ENCODE measurements at places on chromosomes 6 and 20.

- DNase-seq, result no peak
Observed at GRCh38 chr6:29295181-29295585, 6.3 kb upstream of the OR14J1 start.

DNA sequence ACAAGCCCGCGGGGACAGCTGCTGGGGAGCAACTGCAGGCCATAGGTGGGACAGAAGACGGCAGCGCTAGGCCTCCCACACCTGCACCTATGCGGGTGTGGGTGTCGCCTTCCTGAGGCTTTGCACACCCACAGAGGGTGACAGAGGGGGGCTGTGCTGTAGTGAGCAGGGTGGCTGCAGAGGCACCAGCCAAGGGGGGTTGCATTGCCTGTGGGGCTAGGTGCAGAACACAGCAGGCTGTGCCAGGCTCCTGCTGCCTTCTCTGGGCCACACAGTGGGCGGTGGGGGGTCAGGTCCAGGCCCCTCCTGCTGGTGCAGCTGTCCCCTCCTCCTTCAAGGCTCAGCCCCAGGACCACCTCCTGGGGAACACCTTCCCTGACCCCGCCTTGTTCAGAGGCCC is 75.7 kb downstream of the WDR27 start:
- DNase-seq, result no peak

DNA sequence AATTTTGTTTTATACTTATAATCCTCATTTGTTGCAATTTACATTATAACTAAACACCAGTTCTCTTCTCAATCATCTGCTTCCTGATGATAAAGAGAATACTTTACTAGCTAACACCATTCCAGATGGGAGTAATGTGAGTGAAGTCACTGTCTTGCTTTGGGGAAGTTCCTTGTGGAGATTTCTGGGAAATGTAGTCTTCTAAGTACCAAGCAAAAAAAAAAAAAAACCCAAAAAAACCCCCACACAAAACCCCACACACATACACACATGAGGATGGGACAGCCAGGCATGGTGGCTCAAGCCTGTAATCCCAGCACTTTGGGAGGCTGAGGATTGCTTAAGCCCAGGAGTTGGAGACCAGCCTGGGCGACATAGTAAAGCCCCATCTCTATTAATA is 2.2 kb upstream of the SNPH start:
- DNase-seq, result no peak

- DNase-seq, result no peak
Observed at GRCh38 chr6:163711615-163712565, 297.4 kb downstream of the QKI start.

- DNase-seq, result no peak
Observed at GRCh38 chr6:109453594-109454495, 1.7 kb downstream of the MICAL1 start.

GRCh38 chr20:14633507-14633906 is 296.1 kb upstream of the FLRT3 start:
- no peak for DNase-seq

DNA sequence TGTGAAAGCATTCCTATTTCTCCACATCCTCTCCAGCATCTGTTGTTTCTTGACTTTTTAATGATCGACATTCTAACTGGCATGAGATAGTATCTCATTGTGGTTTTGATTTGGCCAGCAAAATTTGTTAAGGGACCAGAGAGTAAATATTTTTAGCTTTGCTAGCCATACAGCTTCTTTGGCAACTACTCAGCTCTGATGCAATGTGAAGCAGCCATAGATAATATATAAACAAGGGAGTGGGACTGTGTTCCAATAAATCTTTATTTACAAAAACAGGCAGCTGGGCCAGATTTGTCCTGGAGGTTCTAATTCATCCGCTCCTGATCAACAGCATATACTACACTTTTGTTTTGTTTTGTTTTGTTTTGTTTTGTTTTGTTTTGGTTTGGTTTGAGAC is 202.9 kb downstream of the ZNF217 start:
- no peak for DNase-seq

- DNase-seq, result no peak
Observed at GRCh38 chr20:49508435-49509199, 26.1 kb upstream of the KCNB1 start.

GRCh38 chr6:116533233-116533957 is 12.1 kb downstream of the TRAPPC3L start:
- no peak for DNase-seq

- no peak for DNase-seq
Observed at GRCh38 chr6:47483516-47483852, 5.9 kb downstream of the CD2AP start.

DNA sequence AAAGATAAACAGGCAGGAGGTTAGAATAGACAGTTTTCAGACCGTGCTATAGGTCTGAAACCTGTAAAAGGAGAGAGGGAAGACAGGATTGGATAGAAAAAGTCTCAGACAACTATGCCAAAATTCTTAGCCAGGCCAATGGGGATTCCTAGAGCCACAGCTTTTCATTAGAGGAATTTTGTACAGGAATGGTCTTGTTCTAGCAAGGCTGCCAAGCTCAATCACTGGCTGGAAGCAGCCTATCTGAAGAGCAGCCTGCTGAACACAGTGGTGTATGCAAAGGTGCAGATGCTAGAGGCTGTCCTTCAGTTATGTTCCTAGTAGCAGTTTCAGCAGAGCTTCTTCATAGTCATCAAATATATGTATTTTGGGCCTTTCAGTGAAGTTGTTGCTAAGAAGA is 313.1 kb downstream of the GRIK2 start:
- no peak for DNase-seq

GRCh38 chr20:11170565-11170964 is 496.8 kb upstream of the JAG1 start:
- no peak for DNase-seq

DNA sequence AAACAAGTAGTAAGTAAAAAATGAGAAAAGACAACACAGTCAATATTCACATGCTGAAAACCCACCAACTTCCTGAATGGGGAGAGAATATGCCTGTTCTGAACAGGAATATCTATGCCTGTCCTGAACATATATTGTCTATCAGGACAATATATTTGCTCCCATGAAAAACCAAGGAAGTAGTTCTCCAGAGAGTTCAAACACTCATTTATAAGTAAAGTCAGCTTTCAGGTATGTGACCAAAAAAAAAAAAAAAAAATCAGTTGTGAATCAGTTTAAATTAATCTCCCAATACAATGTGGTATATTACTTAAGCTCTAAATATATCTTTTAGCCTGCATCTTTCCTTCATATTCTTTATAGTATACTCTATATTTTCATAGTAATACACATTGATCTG is 119.5 kb downstream of the MYB start:
- no peak for DNase-seq

- DNase-seq, result no peak
Observed at GRCh38 chr20:19725814-19726525, 32.1 kb upstream of the RIN2 start.
